Amniotic stem cell (primary cell): ENCODE measurements at places on chromosomes 7 and 10.

DNA sequence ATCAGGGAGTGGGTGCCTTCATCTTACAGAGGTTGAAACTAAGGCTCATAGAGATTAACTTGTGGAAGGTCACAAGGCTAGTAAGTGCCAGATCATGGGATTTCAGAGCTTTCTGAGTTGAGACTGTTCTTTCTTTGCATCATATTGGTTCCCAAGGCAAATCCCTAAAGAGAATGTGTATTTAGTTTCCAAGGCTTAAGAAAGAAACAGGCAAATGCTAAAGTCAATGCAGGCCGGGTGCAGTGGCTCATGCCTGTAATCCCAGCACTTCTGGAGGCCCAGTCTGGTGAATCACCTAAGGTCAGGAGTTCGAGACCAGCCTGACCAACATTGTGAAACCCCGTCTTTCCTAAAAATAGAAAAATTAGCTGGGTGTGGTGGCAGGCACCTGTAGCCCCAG, 19.8 kb downstream of the CDK1 start:
- no peak for DNase-seq

DNA sequence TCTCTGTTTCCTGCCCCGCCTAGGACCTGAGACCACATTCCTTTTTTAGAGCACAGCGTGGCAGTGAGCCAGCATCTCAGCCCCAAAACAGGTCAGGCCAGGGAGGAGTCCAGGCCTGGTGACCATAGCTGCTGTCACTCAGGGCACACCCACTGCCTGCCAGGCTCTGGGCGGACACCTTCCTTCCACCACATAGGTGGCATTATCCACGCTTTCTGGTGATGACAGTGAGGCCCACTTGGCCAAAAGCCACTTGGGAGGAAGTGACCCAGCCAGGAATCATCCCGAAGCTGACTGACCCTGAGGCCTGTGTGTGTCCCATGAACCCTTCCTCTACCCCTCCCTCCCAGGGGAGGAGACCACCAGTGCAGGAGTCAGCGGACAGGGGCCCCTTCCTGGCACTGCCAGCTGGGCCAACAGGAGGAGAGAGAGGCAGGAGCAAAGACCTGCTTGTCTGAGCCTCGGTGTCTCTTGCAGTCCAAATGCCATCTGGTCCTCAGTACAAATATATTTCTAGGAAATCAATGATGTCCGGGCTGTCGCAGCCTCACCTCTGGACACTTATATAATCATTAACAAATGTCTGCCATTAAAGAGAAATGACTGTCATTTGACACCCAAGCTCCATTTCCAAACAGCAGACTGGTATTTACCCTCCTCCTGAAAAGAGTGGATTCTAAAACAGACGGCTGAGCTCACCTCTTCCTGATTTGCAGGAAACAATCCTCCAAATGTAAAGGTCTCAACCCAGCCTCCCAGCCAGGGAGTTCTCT, 63.0 kb downstream of the ABRAXAS2 start:
- DNase-seq: no peak

- no peak for DNase-seq
Measured at GRCh38 chr10:54702583-54703485, 98.2 kb downstream of the PCDH15 start.

GRCh38 chr10:6987536-6987945, 407.5 kb upstream of the PRKCQ start:
- no peak for DNase-seq

DNA sequence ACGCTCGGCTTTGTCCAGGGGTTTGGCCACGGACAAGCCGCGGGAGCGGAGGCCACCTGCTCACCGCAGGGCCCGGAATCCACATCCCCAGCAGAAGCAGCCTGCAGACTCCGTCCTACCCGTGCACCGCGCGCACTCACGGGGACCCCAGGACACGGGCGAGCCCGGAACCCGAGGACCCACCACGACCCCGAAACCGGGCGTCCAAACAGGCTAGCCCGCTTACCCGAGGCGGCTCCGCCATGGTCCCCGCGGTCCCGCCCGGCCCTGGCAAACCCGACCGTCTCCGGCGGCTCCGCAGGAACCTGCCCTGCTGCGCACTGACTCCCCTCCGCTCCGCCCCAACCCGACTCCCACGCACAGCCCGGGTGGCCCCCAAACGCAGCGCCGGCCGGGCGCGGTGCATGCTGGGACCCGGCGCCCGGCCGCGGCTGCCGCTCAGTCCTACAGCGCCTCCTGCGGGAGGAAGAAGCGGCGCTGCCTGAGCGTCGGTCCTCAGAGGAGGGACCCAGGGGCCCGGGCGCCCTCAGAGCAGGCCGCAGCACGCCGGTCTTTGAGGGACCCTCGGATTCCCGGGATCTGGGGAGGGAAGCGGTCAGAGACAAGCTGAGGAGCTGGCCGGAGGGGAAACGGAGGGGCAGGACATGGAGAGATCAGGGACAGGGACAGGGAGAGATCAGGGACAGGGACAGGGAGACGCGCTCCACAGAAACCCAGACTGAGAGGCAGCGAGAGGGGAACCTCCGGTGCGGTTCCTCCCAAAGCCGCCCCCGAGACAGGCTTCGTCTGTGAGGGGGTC, at the start of gene ZNF786:
Gene ZNF786, minus strand, starts transcription at position 322 of the 799 bp plus-strand sequence. Its CDS starts 78 bp downstream, at position 244.
- peak; percentile 88 for DNase-seq

- DNase-seq: no peak
Measured at GRCh38 chr10:34408381-34408780, 406.7 kb downstream of the PARD3 start.

DNA sequence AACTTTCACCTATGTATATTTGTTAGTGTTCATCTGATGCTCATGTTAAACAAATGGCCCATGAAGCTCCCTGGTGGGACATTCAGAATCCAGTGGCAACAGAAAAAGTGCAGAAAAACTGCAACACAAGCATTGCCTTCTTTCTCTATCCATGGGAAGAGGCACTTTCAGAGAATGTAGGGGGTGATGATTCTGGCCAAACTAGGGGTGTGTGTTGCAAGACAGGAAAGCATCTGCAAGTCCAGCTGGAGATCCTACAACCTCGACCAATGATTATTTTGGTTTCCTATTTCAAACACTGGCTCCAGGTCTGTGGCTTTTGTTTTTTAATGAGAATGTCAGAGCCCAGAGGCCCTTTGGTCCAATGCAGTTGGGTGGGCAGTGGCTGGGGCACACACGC, 198.7 kb downstream of the CXCL12 start:
- no peak for DNase-seq
